ENCODE measurements at places on chromosomes 11 and 22.

- no peak for DNase-seq
Measured at GRCh38 chr11:13965337-13965736, 2.8 kb downstream of the SPON1 start.

DNA sequence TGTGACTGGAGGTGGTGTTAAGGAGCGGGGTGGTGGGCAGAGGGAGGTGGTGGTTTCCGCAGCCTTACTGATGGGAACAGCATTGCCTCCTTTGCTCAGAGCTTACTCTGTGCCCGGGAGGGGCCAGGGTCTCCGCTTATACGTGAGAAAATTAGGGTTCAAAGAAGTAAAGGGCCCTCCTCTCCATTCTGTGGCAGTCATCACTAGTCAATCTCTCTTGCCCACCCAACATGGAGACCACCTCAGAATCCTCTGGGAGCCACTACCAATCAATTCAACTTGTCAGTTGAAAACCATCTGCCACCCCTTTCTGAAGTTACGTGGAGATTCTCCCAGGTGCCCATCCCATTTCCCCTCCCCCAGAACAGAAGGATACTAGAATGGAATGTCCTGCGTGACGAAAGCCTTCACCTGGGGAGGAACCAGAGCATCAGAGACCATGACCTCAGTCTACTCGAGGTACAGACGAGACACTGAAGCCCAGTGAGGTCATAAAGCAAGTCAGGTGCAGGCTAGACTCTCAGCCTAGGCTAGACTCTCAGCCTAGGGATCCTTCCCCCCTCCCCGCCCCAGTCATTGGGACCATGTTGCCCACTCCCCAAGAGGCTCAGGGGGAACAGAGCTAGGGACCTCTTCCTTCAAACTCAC lies 2.0 kb downstream of the SELENOM start:
- no peak for DNase-seq

DNA sequence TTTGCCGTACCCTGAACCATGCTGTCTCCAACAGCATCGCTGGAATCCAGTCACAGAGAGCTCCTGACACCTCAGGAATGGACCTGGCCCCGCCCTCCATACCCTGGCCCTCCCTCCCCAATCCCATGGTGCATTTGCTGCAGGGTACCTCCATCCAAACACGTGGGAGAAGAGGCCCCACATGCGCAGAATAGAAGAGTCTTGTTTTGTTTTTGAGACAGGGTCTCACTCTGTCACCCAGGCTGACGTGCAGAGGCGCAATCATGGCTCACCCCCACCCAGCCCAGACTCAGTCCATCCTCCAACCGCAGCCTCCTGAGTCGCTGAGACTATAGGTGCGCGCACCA lies 2.3 kb upstream of the PNPLA2 start:
- DNase-seq: no peak

DNA sequence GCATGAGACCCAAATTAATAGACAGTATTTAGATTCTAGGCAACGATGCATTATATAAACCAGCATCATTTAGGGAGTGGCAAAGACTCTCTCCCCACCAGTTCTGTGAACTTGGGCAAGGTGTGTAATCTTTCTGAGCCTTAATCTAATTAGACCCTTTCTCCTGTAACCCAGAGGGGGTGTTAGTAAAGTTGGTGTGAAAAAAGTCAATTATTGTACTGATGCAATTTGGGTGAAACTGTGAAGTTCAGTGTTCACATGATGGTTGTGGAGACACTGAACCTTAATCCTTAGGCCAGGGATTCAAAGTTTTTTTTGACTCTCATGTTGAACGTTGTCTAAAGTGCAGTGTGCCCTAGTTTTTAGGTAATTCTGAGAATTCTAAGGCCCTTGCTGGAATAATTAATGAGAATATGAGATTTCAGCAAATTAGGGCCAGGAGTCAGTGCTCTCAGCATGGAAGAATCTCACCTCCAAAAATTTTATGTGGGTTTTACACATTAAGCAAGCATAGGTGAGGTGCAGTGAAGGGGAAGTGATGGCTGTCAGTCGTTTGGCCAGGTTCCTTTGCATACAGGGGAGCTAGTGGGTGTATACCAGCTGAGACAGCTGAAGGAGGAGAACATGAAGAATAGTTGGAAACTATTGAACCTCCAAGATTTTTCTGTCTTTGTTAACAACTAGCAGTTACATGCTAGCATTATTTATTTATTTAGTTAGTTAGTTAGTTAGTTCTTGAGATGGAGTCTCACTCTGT lies 94.2 kb downstream of the PTPRJ start:
- DNase-seq: no peak

All from fibroblast of mammary gland (primary cell).